Ascending aorta (tissue), 2 donors: ENCODE measurements at places on chromosomes 2 and 18. TPM values are rescaled to one million over a fixed set of nuclear protein-coding genes. Genes with fewer than 3 reads are reported as not detected.

- no peaks in the 10 kb centered on the region for H3K27me3 ChIP-seq
- H3K27ac ChIP-seq: no peak overlapping the region
- H3K4me1 ChIP-seq: peaks cover 4% of the 10 kb centered on the region
- H3K4me3 ChIP-seq: no peak overlapping the region
Observed at GRCh38 chr2:157327621-157328500, 2.2 kb upstream of the ERMN start.

DNA sequence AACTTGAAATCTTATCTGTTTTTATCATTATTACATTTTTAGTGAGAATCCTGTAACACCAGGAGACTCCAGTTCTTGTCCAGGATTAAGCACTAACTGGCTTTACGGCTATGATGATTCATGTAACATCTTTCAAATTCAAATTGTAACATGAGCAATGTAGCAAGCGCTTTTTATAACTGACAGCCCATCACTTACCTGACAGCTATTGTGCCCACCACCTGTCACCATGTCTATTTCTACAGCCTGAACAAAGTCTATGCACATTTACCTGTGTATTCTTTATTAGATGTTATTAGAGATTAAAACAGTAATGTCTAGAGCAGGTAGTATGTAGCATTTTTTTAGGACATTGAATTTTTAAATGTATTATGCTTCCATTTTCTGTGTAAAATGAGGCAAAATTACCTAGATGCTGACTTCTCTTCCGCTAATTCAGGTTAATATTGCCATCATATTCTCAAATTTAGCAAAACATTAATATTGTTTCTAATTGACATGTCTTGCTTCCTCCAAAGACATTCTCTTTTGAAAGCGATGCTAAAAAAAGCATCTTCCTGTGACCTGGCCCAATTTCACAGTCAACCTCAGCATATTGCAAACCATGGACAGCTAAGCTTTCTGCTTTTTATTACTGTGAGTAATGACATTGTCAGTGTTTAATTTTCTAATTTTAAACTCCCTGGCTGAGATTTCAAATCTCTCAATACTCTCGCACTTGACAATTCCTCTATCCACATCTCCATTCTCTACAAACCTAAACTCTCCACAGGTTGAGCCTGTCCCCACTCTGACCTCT, 37.8 kb downstream of the RIT2 start:
- no peaks in the 10 kb centered on the region for H3K4me1 ChIP-seq
- no peak overlapping the region for H3K4me3 ChIP-seq
- H3K27ac ChIP-seq: no peak overlapping the region
- H3K27me3 ChIP-seq: no peaks in the 10 kb centered on the region

DNA sequence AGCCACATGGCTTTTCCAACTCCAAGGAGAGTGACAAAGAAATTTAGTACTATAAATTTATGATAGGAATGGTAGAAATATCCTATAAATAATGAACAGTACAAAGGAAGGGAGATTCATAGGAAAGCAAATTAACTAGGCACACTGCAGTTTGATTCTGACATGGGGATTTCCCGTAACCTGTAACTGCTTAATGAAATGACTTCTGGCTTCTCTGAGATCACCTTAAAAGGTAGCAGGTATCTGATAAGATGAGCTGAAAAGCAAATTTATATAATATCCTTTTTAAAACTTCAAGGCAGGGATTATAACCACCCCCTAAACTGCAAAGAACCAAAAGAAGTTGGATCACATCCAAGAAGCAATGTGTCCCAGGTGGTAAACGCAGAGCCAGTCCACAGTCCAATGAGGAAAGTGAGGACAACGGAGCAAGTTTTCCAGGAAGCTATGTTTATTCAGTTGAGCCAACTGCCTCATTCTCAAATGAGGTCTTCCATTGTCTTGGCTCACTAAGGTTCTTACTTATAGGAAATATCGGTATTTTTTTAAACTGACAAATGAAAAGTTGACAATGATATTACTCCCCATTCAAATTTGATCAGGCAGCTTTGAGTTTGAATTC, 43.0 kb downstream of the WIPF1 start:
- H3K27me3 ChIP-seq: no peaks in the 10 kb centered on the region
- no peak overlapping the region for H3K4me3 ChIP-seq
- peaks cover 6% of the 10 kb centered on the region for H3K36me3 ChIP-seq
- no peak overlapping the region for H3K27ac ChIP-seq
- DNase-seq: no peak
- no peaks in the 10 kb centered on the region for H3K4me1 ChIP-seq

UGT1A8 gene
- total RNA-seq: not detected

CDK5R2 gene
- not detected for total RNA-seq
